ENCODE measurements at places on chromosomes 1 and 21. TPM values are rescaled to one million over a fixed set of nuclear protein-coding genes. Genes with fewer than 3 reads are reported as not detected.

The F11R gene
- total RNA-seq, result 7.7 TPM

The CLCA4 gene
- not detected for total RNA-seq

The RBM8A gene
- total RNA-seq, result 206 TPM

The BEND5 gene
- total RNA-seq, result 34.8 TPM

DNA sequence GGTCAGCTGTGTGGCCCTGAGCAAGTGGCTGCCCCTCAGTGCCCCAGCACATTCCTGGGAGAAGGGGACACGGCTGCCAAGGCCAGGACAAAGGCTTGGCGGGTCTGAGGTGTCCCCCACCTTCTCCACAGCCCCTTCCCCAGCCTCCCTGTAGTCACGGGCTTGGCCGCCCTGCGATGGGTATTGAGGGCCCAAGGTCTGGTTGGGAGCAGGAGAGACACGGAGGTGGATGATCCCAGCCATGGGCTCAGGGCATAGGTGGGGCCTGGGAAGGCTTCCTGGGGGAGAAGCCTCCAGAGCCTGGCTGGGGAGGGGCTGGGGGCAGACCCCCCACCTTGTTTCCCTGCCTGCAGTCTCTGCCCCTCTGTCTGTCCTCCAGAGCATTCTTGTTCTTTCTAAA, 27.0 kb downstream of the TTC39A start:
- H3K4me3 ChIP-seq, result no peak overlapping the region
- H3K27ac ChIP-seq, result peak overlapping the region; percentile 52
- H3K27me3 ChIP-seq, result peaks cover 5% of the 10 kb centered on the region
- peaks cover 7% of the 10 kb centered on the region for H3K36me3 ChIP-seq

- peaks cover 13% of the 10 kb centered on the region for H3K27me3 ChIP-seq
- H3K36me3 ChIP-seq, result no peaks in the 10 kb centered on the region
- peak overlapping the region; percentile 14 for H3K4me3 ChIP-seq
- DNase-seq, result no peak
- H3K4me1 ChIP-seq, result peaks cover 24% of the 10 kb centered on the region
- peak overlapping the region; percentile 44 for H3K27ac ChIP-seq
These were observed 4.1 kb downstream of the OLFML3 start for GRCh38 chr1:113983391-113983790.

DNA sequence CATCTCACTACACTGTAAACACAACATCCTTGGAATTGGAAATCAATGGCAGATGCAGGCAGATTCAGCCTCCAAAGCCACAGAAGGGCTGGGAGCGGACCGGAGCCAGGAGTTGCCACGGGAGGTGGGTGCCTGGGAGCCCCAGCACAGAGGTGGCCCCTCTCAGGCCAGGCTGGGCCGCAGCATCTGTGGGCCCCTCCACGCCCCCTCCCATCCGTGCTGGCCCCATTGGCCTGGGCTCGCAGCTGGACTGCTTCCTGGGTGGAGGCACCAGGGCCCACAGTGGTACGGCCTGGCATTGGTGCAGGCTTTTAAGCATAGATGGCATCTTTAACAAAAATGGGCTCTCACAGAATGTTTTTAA, 64.2 kb downstream of the SLX9 start:
- H3K4me3 ChIP-seq, result no peak overlapping the region
- H3K36me3 ChIP-seq, result peaks cover 6% of the 10 kb centered on the region
- peaks cover 2% of the 10 kb centered on the region for H3K27me3 ChIP-seq
- H3K27ac ChIP-seq, result no peak overlapping the region
- peak; percentile 18 for DNase-seq

DNA sequence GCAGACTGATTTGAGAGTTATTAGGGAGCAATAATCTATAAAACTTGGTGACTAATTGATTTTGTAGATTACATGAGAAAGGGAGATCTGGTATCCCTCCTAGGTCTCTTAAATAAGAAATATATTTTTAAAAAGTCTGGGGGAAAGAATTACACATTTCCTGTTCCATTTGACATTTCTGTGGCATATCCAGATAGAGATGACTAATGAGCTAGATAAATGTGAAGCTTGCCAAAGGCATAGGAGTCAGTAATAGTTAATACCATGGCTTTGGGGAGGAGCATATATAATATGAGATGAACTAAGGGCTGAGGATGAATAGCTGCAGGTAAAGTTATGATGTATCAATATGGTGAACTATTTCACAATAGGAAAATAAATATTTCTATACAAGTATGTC, 663.7 kb downstream of the PTPRC start:
- no peak overlapping the region for H3K4me3 ChIP-seq
- DNase-seq, result no peak
- no peak overlapping the region for H3K27ac ChIP-seq

- H3K36me3 ChIP-seq, result no peaks in the 10 kb centered on the region
- peak overlapping the region; percentile 89 for H3K27ac ChIP-seq
- H3K4me1 ChIP-seq, result peaks cover 41% of the 10 kb centered on the region
- peak overlapping the region; percentile 83 for H3K4me3 ChIP-seq
These were observed 13.4 kb downstream of the EPB41 start for GRCh38 chr1:28927648-28928313.

DNA sequence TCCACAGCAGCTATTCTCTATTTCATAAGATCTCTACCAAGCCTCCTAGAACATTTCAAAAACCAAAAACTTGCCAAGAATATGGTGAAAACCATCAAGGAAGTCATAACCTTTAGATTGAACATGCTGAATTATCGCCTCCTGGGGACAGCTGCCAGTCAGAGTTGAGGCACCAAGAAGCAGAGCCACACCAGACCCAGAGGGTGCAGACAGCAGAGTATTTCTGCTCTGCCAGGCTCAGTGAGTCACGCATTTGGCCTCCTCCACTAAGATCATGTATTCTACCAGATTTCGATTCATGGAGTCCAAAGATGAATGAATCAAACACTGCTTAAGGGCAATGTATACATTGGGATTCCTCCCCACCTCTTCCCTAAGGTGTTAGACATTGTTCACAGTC, 2.1 kb downstream of the F3 start:
- no peaks in the 10 kb centered on the region for H3K36me3 ChIP-seq
- no peak for DNase-seq
- peaks cover 8% of the 10 kb centered on the region for H3K4me1 ChIP-seq
- no peak overlapping the region for H3K4me3 ChIP-seq

DNA sequence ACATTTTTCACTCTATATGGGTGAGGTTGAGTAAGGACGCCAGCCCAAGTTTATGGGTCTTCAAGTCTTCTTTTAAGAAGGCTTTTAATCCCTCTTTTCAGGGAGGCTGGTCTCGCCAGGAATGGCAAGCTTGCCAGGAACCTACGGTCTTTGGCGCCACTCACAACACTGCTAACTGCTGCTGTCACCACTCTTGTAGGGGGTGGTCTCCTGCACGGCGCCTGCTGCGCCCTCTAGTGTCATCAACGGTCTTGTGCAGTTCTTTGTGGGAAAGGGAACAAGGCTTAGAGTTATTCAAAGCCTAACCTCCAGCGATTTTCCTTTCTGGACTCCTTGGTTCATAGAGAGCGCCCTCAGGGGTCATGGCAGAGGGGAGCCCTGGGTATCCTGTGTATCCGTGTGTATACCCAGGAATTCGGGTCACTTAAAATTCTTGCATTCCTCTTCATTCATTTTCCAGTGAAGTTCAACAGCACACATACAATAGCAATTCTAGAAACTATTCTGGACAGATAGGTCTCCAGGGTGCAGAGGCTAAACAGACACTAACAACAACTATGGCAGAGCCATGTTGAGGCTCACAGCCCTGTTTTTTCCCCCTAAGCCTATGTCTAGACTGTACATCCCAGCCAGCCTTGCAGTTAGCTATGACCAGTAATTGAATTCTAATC, 392.8 kb upstream of the CAMK1G start:
- DNase-seq, result peak; percentile 81
- H3K27ac ChIP-seq, result no peak overlapping the region
- H3K4me1 ChIP-seq, result peaks cover 5% of the 10 kb centered on the region
- no peaks in the 10 kb centered on the region for H3K27me3 ChIP-seq

DNA sequence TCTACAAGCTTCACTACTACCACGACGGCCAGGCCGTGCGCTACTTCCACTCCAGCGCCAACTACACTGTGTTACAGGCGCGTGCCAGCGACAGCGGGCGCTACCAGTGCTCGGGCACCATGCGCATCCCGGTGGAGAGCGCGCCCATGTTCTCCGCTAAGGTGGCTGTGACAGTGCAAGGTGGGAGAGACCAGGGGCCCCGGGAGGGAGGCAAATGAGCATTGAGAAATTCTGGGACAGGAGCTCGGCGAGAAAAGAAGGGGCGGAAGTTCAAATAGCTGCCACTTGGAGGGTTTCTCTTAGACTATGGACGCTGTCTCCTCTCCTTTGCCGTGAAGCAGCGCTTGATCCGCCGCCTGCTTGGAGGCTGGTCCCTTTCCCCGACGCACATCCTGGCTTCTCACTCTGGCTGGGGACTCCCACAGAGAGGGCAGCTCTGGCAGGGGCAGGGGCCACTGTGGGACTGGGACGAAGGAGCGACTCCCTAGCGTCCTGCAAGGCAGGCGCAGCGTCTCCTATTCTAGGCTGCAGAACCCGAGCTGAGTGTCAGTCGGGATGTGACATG, 4.6 kb downstream of the FCRLB start:
- no peak overlapping the region for H3K27ac ChIP-seq
- peaks cover 5% of the 10 kb centered on the region for H3K4me1 ChIP-seq
- H3K27me3 ChIP-seq, result peaks cover 12% of the 10 kb centered on the region
- H3K36me3 ChIP-seq, result no peaks in the 10 kb centered on the region
- peak; percentile 57 for DNase-seq

GRCh38 chr1:116764466-116764898, 10.3 kb downstream of the CD2 start:
- no peak overlapping the region for H3K27ac ChIP-seq
- H3K4me3 ChIP-seq, result no peak overlapping the region
- H3K36me3 ChIP-seq, result peaks cover 4% of the 10 kb centered on the region
- H3K27me3 ChIP-seq, result no peaks in the 10 kb centered on the region

GRCh38 chr21:46035809-46036695, 54.5 kb downstream of the COL6A1 start:
- no peak for DNase-seq
- H3K36me3 ChIP-seq, result no peaks in the 10 kb centered on the region
- peak overlapping the region; percentile 33 for H3K27ac ChIP-seq
- peaks cover 6% of the 10 kb centered on the region for H3K27me3 ChIP-seq
- no peak overlapping the region for H3K4me3 ChIP-seq

GRCh38 chr1:10117865-10118264, 85.1 kb downstream of the UBE4B start:
- H3K36me3 ChIP-seq, result no peaks in the 10 kb centered on the region
- no peak for DNase-seq
- no peak overlapping the region for H3K4me3 ChIP-seq
- H3K27ac ChIP-seq, result no peak overlapping the region
- H3K27me3 ChIP-seq, result peaks cover 1% of the 10 kb centered on the region

- H3K36me3 ChIP-seq, result no peaks in the 10 kb centered on the region
- no peak for DNase-seq
- H3K27me3 ChIP-seq, result peaks cover 4% of the 10 kb centered on the region
- H3K27ac ChIP-seq, result no peak overlapping the region
These were observed 436.9 kb downstream of the PRDM2 start for GRCh38 chr1:14136881-14137280.

GRCh38 chr1:167263819-167264464, 43.3 kb downstream of the POU2F1 start:
- no peaks in the 10 kb centered on the region for H3K36me3 ChIP-seq
- no peak overlapping the region for H3K4me3 ChIP-seq
- no peak overlapping the region for H3K27ac ChIP-seq

DNA sequence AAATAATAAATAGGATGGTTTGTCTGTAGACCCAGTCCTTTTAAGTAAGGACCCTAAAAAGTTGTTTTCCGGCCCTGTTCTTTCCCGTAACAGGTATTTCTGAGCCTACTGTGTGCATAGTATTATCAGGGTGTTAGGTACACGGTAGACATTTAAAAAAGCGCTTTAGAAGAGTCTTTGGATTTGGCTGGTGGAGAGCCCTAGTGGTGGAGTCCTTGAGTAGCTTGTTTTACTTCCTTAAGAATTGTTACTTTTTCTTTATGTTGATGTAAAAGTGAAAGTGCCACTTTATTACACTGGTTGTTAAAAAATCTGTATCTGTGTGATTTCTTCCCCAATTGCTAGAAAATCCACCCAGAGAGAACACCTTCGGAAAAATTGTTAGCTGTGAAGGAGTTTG, 36.8 kb downstream of the SMYD2 start:
- H3K4me3 ChIP-seq, result no peak overlapping the region
- peaks cover 4% of the 10 kb centered on the region for H3K27me3 ChIP-seq
- DNase-seq, result no peak
- peaks cover 4% of the 10 kb centered on the region for H3K36me3 ChIP-seq

- H3K4me3 ChIP-seq, result no peak overlapping the region
- no peak overlapping the region for H3K27ac ChIP-seq
- H3K27me3 ChIP-seq, result peaks cover 2% of the 10 kb centered on the region
These were observed 285.3 kb upstream of the VAMP3 start for GRCh38 chr1:7485826-7486225.

GRCh38 chr1:8448911-8449661, 131.2 kb downstream of the SLC45A1 start:
- peaks cover 10% of the 10 kb centered on the region for H3K27me3 ChIP-seq
- no peak for DNase-seq
- peaks cover 2% of the 10 kb centered on the region for H3K4me1 ChIP-seq
- peak overlapping the region; percentile 67 for H3K27ac ChIP-seq
- H3K4me3 ChIP-seq, result no peak overlapping the region
- H3K36me3 ChIP-seq, result peaks cover 9% of the 10 kb centered on the region

- H3K27ac ChIP-seq, result no peak overlapping the region
- no peaks in the 10 kb centered on the region for H3K36me3 ChIP-seq
- H3K4me3 ChIP-seq, result no peak overlapping the region
- no peaks in the 10 kb centered on the region for H3K4me1 ChIP-seq
- H3K27me3 ChIP-seq, result peaks cover 3% of the 10 kb centered on the region
These were observed 15.9 kb upstream of the TINAGL1 start for GRCh38 chr1:31560394-31560793.

- peaks cover 6% of the 10 kb centered on the region for H3K27me3 ChIP-seq
- no peak for DNase-seq
- H3K36me3 ChIP-seq, result no peaks in the 10 kb centered on the region
These were observed 3.9 kb downstream of the JAK1 start for GRCh38 chr1:64962441-64962840.

DNA sequence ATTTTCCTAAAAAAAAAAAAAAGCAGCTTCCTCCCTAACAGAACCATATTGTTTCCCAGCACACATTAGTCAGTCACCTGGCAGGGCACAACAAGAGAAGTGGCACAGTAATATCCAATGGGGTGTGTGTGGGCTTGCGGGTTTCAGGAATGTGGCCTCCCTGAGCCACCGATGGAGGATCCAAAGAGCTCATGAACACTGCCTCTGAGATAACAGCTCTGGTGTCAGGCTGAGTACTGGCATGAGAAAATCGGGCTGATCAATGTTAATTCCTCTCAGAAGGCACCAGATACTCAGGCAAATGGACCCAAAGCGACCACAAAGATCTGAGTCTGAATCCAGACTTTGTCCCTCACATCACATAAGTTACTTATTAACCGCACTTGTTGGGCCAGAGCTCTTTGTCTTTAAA, 2.2 kb upstream of the LYPD8 start:
- DNase-seq, result no peak
- H3K36me3 ChIP-seq, result no peaks in the 10 kb centered on the region
- H3K4me1 ChIP-seq, result no peaks in the 10 kb centered on the region
- peaks cover 9% of the 10 kb centered on the region for H3K27me3 ChIP-seq

GRCh38 chr1:159991513-159991912, 37.5 kb upstream of the SLAMF9 start:
- DNase-seq, result no peak
- no peaks in the 10 kb centered on the region for H3K4me1 ChIP-seq

- peaks cover 12% of the 10 kb centered on the region for H3K36me3 ChIP-seq
- H3K27me3 ChIP-seq, result peaks cover 5% of the 10 kb centered on the region
These were observed 11.7 kb downstream of the KIF26B start for GRCh38 chr1:245166471-245166885.
